ENCODE measurements at places on chromosomes 2 and 18.
A peak's percentile ranks its signal among the peaks of the same experiment; 100 is the strongest.

GRCh38 chr2:235833971-235834620 is 334.1 kb downstream of the GBX2 start:
- no peak for DNase-seq

DNA sequence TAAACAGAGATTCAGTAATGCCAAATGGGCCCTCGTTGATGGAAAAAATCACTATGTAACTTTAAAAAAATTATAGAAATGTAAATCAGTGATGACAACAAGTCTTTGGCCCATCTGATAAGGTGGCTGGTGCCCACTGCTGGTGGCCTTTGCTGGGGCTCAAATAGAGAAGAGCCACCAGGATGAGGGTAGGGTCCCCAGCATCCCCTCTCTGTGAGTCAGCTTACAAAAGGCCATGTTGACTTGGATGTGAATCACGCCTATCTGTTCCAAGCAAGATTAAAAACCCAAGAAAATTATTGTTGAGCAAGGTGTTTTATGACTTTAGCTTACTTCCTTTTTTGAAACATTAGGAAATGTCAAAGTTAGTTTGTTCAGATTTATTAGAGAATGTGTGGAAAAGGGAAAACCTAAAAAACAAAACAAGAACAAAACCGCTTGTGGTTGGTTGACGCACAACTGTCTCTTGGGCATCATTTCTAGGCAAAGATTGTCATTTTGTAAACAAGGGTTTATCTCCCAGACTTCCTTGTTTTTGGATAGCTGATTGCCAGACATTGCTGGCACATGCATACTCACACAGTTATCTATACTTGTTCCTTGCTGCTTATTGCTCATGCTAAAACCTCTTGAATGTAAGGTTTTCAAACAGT is 53.7 kb upstream of the ZNF396 start:
- DNase-seq, result no peak

- no peak for DNase-seq
These were observed 43.9 kb upstream of the PLB1 start for GRCh38 chr2:28451793-28452533.

DNA sequence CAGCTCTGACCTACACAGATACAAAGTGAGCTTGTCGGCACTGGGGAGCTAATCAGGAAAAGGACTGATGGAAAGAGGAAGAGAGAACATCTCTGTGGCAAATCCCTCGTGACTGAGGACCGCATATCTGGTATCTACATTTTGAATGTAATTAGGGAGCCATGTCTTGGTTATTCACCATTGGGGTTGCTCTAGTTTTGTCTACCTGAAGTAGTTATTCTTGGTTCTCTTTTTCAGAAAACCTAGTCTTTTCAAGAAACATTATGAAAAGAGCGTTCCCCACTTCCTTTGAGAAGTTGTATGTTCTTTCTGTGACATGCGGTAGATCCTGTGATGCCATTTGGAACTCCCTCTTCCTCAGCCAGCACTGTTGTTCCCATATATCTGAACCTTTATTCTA is 104.4 kb downstream of the DOCK10 start:
- DNase-seq, result no peak

DNA sequence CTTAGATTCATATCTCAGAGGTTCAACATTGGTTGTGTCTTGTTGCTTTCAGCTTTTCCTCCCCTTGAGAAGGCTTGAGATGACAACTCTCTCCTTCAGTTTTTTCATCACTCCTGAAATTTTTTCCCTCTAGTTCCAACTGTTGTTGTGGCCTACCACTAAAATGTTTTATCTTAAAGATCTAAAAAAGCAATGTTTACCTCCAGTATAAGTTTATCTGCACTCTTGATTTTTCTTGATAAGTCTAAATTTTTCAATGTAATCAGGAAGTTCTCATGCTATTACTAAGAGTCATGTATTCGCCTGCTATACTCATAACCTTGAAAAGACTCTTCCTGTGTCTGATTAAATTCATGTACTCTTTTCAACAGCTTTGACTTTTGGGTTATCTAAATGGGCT is 366.3 kb upstream of the TFPI start:
- no peak for DNase-seq

- DNase-seq, result no peak
These were observed 111.4 kb downstream of the FTCDNL1 start for GRCh38 chr2:199739413-199740110.

- DNase-seq, result no peak
These were observed 37.5 kb downstream of the ANXA4 start for GRCh38 chr2:69779258-69780001.

- DNase-seq, result no peak
These were observed 166.0 kb upstream of the STK17B start for GRCh38 chr2:196337208-196337953.

- DNase-seq, result no peak
These were observed 508.9 kb downstream of the CNTNAP5 start for GRCh38 chr2:124534028-124534427.

GRCh38 chr2:173357346-173357745 is 2.7 kb downstream of the CDCA7 start:
- no peak for DNase-seq

- no peak for DNase-seq
These were observed 2.0 kb downstream of the IGFBP2 start for GRCh38 chr2:216635171-216635570.

DNA sequence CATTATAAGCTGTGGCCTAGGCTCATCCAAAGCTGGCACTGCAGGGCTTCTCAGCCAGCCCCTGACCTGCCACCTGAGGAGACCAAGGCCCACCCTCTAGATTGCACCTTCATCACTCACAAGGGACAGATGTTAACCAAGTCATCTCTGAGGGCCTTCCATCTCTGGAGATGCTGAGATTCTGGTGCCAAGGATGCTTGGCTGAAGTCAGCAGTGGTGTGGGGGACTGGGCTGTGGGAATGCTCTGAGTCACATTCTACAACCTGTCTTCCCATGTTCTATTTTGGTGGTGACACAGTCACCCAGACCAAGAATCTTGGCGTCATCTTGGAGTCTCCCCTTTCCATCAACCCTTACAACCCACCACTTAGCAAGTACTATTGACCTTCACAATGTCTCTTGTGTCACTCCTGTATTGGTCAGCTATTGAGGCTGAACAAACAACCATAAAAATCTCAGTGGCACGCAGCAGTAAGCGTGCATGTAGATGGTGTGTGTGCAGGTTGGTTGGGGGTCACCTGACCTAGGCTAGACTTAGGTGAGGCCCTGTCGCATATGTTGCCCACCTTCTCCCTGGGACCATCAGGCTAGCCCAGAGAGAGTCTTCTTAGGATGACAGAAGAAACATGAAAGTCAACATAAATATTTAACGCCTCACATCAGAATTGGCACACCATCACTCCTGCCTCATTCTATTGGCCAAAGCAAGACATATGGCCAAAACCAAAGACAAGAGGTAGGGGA is 135.0 kb downstream of the SMAD7 start:
- DNase-seq, result no peak

GRCh38 chr2:148926291-148926961 is 51.4 kb downstream of the KIF5C start:
- no peak for DNase-seq

DNA sequence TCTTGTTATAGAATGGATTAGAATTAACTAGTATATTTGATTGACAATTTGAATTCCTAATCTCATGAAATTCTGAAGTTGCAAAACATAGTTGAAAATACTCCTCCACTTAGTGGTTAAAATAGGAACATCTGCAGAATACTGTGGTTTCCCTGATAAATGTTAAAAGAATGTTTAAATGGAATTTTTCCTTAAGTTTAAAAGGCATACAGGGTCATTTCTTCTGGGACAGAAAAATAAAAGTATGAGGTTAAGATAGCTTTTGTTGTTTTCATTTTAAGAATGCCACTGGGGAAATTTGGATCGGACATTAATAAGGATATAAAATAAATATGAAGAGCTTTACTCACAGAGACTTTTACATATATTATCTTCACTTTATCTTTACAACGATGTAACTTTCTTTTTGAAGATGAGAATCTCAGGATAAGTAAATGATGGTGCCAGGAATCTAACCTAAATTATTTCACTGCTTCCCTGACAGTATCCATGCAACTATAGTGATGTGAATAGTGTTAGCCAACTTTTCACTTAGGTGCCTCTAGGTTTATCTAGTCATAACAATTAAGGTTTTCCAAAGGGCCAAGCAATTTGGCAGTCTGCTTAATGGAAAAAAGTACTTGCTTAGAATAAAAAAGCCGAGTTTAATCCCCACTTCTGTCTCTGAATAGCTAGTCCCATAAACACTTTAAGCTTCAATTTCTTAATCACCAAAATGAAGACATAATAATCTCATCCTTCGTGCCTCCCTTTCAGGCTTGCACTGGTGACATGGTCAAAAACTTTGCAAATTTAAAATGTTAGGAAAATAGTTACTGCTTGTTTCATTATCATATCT is 151.8 kb upstream of the STK17B start:
- DNase-seq, result peak; percentile 57
